ENCODE measurements at places on chromosomes 11 and 22.

DNA sequence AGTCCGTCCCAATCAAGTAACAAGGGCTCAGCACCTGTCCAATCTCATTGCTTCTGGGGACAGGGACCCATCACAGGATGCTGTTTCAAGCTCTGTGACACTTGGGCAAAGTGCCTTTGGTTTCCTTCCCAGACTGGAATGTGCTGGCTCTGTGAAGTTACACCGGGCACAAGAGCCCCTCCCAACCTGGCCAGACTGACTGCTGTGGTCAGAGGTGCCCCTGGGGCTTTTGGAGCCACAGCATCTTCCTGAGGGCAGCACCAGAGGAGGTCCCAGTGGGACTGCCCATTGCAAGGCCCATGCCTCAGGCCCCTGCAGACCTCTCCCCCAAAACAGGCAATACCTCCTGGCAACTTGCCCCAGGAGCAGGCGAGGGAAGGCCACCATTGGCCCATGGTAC, 155.2 kb upstream of the GRK3 start:
- no peak for DNase-seq

DNA sequence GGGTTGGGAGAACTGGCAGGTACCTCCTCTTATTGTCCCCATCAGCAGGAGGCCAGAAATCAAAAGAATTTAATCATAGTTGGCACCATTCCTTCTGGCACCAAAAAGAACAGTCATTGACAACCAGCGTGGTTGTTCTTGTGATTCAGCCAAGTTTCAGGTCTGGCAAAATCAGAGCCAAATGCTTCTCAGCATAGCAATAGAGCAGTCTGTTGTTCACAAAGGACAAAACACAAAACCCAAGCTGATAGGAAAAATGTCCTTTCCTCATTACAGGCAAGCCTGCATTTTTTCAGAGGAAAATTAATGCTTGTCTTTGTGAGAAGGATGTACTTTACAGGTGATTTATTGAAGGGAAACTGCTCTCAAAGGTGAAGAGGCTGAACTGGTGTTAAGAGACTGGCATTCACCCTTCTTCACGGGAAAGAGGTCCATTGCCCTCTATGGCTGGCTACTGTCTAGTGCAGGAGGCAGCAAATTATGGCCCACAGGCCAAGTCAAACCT, 241.8 kb upstream of the ARHGAP42 start:
- DNase-seq = no peak

DNA sequence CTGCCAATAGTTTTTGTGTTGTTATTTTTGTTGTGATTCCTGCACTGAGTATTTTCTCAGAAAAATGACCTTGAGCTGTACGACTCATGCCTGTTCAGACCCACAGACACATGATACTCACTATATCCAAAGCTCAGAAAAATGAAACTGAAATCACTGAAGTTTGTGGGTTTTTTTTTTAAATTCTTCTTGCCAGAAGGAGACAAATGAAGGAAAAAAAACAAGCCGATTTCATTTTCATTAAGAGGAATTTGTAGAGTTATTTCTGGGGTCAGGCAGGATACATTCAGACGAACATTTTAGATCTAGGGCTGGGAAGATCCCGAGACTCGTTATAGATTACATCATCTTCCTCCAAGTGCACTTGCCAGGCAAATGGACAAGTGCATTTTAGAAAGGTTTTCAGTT, 60.4 kb downstream of the BMAL1 start:
- DNase-seq = peak; percentile 68

DNA sequence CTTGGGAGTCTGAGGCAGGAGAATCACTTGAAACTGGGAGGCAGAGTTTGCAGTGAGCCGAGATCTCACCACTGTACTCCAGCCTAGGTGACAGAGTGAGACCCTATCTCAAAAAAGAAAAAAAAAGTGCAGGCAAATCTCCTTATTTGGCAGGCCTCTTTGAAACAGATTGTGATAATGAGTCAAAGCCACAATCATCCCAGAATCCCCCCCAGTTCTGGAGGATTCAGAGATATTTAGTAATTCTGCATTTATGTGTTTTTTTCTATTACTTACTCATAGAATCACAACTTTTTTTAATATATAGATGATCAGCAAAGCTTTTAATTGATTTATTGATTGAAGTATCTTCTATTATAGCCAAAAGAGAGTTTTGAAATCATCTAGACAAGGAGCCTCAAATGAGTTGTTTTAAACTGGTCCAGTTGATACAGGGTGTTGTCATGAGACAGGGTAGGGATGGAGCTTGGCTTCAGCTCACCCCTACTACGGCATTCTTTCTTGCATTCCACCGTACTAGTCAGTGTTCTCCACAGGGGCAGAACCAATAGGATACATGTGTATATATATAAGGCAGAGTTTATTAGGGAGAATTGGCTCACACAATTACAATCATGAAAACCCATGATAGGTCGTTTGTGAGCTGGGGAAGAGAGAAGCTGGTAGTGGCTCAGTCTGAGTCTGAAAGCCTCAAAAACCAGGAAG, 39.3 kb upstream of the SORL1 start:
- DNase-seq = no peak

- no peak for DNase-seq
Observed at GRCh38 chr11:20861322-20861721, 191.9 kb downstream of the NELL1 start.

GRCh38 chr11:11621573-11622339, at the start of gene GALNT18:
Gene GALNT18 (minus strand): TSS chr11:11622005.
- DNase-seq = peak; percentile 89

DNA sequence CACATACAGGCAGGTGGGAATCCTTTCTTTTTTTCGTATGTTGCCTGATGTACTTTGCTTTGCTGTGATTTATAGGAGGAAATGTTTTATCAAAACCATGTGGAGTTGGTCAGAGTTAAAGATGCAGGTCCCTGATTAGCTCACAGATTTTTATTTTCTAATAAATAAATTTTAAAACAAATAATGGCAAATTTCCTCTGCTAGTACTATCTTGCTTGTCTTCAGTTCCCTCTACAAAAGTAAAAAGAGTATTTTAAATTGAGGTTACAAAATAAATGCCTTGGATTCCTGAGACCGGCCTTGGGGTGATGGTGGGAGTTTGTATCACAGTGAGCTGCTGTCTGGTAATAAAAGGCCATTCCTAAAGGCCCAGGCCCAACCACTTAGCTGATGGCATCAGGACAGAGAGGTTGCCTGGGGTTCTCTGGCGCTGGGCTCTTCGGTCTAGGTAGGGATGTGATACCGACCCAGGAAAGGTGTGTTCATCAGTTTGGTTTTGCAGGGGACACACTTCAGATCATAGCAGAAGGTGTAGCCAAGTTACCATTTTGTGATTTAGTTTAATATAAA, 129.0 kb downstream of the TBC1D22A start:
- peak; percentile 4 for DNase-seq

GRCh38 chr11:99422581-99423427, 402.1 kb downstream of the CNTN5 start:
- DNase-seq = no peak

All from AG10803 (cell line).